ENCODE measurements at places on chromosomes 12 and 14.

DNA sequence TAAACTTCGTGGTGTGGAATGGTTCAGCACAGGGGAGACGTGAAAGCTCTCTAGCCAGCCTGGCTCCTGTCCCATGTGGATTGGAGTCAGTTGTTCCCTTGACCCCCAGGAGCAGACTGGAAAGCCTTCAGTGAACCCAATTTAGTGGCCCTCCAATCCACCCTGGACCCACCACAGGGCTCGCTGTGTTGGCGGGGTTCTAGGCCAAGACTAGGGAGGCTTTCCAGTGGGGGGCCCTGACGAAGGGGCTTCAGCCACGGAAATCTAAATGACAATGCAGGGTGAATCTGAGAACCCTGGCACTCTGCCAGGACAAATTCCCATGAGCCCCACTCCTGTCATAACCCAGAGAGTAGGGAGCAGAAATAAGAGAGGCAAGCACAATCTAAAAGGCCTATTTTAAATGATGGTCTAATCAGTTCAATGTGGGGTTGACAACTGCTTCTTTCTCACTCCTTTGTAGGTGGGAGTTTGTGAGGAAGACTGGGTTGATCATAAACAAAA is 110.8 kb downstream of the SLC35F4 start:
- DNase-seq, result no peak

DNA sequence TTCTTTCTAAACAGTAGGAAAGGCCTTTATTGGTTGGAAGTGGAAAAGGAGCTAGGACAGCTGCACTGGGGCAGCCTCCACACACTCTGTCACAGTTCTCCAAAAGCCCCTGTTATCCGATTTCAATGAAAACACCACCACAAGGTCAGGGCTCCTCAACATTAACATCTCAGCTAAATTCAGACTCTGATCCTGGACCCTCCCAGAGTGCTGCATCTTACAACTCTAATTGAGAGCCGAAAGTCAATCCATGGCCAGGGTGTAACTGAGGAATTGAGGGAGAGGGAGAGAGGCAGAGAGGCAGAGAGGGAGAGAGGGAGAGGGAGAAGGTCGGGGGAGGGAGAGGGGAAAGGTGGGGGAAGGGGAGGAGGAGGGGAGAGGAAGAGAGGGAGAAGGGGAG is 32.1 kb downstream of the DICER1 start:
- DNase-seq, result no peak

GRCh38 chr14:64053694-64054669 is 201.2 kb downstream of the SYNE2 start:
- no peak for DNase-seq

DNA sequence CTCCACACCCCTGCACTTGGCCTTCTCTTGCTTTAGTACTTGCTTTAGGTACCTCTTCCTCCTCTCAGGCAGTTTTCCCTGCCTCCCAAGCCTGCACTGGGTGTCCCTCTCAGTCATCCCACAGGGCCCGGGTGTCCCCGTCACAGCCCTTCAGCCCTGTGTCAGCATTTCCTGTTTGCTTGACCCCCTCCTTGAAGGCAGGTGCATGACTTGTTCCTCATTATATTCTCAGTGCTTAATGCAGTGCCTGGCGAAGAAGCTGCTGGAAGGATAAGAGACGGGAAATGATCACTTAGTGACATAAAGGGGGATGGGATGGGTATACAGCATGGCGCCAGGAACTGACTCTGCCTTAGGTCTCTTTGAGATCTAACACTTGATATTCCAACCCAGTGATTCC is 61.5 kb downstream of the IQSEC3 start:
- DNase-seq, result no peak

DNA sequence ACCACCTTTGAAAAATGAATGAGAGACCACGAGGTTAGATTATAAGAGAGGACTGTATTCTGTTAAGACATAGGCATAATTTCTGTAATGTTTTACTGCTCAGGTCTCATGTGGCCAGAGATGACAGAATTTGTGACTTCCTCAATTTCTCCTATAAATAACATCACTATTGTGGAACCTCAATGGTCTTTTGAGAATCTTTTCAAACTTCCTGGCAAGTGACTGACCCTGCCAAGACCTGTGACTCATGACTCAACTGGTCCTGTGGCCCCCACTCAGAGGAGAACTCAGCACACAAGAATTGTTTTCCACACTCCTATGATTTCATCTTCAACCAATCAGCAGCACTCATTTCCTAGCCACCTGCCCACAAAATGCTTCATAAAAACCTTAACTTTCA is 508.2 kb upstream of the ATP2B1 start:
- DNase-seq, result no peak

- DNase-seq, result no peak
Measured at GRCh38 chr12:25797949-25798348, 160.5 kb upstream of the RASSF8 start.

DNA sequence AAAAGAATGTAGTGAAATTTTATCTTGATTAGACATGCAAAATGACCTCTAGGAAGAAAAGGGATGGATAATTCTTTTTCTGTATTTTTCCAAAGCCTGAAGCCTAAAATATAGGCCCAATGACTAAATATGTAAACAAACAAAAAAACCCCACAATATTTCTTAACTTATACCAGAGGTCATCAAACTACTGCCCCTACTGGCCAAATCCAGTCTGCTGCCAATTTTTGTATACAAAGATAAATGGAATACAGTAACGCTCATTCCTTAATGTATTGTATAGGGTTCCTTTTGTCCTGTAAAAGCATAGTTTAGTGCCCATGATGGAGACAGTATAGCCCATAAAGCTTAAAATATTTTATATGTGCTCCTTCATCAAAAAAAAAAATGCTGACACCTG is 145.7 kb upstream of the ALG10 start:
- no peak for DNase-seq

All from stimulated activated CD8-positive, alpha-beta memory T cell treated with anti-CD3 and anti-CD28 coated beads, Interleukin-4, amount 100 ng/mL, for 4 hours (primary cell).